Eye (tissue), 1 donor: ENCODE measurements at places on chromosomes 5 and 9.
A peak's percentile ranks its signal among the peaks of the same experiment; 100 is the strongest.

- no peak for DNase-seq
These were observed 107.3 kb downstream of the ADAMTS2 start for GRCh38 chr5:179237770-179238627.

DNA sequence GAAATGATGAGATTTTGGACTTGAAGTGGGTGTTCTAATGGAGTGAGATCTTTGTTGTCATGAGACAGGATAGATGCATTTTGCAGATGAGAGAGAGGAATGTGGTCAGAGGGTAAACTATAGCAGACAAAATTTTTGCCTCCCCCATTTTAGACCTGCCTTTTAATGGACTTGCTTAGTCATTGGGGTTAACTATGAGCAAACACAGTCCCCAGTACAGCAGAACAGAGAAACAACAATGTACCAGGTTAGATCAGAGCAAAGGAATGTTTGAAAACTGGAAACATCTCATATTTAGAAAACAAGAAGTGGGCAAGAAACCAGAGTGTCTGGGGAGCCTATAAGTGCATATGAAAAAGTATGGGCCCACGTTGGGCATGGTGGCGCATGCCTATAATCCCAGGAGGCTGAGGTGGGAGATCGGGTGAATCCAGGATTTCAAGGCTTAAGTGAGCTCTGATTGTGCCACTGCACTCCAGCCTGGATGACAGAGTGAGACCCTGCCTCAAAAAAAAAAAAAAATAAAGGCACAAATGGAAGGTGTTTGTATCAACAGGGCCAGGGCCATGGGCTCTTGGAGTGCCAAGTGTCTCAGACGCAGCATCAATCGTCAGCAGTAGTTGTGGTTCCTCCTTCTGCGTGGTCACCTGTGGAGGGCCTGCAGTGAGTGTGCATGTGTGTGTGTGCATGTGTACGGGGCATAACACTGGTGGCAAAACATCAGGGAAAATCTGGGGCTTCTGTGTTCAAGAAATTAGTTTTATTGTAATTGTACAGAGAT lies 214.4 kb upstream of the S1PR3 start:
- DNase-seq: peak; percentile 26

- no peak for DNase-seq
These were observed 201.5 kb downstream of the AOPEP start for GRCh38 chr9:94927762-94928670.

DNA sequence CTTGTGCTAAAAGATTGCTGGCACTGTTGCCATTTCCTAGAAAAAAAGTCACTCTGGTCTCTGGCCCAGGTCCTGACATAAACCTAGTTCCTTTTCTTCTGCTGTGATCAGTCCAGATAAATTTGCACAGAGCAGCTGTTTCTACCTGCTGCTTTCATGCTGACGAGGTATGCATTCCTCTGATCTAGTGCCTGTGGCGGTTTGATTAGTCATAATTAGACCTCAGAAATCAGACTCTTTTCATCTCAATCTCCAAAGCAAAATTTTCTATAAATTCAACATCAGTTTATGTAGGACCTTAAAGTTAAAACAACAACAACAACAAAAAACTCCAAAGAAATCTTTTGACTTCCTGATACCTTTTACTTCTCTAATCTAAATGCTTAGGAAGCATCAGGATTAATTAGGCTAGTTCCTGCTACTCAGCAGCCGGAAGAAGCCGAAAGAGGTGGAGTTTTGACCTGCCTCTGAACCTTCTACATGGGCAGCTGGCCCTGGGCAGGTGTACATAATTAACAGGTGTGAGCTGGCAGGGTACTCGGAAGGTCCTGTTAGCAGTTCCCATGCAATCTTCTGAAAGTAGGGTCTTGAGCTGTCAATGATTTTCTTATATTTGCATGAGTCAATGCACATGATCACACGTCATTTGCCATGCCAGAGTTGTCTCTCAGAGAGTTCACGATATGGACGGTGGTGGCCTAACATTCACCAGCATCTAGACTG lies 83.3 kb upstream of the CCDC112 start:
- no peak for DNase-seq

DNA sequence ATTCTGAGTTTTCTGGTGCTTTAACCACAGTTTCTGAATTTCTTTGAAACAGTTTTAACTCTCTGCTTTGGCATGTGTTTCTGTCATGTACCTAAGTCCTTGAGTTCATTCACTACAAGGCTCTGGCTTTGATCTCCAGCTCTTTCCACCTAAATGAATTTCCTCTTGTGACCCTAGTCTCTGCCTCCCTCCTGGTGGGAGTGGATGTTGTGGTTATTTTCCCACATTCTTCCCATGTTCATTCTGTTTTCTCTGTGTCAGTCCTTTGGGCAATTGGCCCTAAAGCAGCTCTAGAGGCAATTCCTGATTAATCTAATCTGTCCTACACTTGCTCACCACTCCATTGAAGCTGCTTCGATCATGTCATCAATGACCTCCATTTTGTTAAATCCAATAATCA lies 28.4 kb upstream of the DPYSL3 start:
- DNase-seq: peak; percentile 16
